ENCODE measurements at places on chromosomes 7 and 10.

DNA sequence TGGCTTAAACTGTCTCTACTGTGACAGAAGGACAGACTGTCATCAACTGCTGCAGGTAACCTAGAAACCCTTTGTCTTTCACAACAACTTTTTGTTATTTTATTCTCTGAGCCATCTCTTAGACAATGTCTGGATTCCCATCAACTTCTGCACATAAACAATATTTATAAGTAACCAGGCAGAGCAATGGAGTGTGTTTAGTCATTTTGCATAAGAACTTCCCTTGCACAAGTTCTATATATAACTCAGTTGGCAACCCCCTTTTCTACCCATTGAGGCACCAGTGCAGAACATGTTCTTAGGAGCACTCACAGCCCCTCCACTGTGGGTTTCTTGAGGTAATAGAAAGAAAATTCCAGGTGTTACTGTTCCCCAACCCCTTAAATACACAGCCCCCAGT, 65.0 kb upstream of the IL6 start:
- DNase-seq: peak; percentile 44

GRCh38 chr7:151793531-151793951, 83.4 kb downstream of the PRKAG2 start:
- no peak for DNase-seq

- DNase-seq: no peak
Observed at GRCh38 chr10:3090914-3091787, 23.8 kb downstream of the PFKP start.

- no peak for DNase-seq
Observed at GRCh38 chr10:82683945-82684344, 809.0 kb downstream of the NRG3 start.

DNA sequence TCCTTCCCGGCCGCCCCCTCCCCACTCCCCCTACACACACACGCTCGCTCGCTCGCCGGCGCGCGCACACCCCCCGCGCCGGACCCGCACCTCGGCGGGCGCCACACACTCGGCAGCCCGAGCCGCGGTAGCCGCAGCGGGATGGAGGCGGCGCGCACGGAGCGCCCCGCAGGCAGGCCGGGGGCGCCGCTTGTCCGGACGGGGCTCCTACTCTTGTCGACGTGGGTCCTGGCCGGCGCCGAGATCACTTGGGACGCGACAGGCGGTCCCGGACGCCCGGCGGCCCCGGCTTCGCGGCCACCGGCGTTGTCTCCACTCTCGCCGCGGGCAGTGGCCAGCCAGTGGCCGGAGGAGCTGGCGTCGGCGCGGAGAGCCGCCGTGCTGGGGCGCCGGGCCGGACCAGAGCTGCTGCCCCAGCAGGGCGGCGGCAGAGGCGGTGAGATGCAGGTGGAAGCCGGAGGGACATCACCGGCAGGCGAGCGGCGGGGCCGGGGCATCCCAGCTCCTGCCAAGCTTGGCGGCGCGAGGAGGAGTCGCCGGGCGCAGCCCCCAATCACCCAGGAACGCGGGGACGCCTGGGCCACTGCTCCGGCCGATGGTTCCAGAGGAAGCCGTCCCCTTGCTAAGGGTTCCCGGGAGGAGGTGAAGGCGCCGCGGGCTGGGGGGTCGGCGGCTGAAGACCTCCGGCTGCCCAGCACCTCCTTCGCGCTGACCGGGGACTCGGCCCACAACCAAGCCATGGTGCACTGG, at the start of gene SORCS3:
TSS of gene SORCS3 (plus strand) at position 104 of the 750 bp plus-strand sequence.
- DNase-seq: no peak

DNA sequence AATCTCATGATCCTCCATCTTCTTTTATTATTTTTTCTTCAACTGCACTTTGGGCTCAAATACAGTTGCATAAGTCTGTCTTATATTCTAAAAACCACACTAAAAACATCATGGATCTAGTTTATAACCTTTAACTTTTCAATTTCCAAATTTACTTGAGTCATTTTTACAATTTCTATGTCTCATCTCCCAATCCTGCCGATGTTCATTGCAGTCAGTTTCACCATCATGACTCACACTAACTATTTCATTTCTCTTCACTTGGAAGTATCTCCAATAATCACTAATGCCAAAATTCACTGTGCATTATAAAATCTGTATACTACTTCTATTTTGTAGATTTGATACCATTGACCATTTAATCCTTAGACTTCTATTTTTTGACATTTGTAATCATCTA, 806.9 kb upstream of the SORCS1 start:
- no peak for DNase-seq

- no peak for DNase-seq
Observed at GRCh38 chr7:56174346-56174874, 58.2 kb upstream of the NUPR2 start.

DNA sequence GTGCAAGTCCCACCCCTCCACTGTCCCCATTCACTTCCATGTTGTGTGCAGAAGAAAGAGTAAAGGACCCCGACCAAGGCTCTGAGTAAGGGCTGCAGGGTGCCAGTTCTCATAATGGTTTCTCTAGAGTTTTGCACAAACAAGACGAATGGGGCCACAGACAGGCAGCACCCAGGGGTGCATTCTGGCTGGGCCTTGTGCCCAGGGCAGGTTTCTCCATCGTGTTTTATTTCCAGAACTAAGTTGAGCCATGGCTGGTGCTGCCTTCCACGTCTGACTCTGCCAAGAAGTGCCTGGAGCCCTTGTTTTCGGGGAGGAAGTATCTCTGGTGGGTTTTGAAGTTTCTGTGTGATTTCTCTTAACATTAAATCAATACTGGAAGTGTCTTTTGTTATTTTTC, 95.0 kb upstream of the SDK1 start:
- no peak for DNase-seq

- no peak for DNase-seq
Observed at GRCh38 chr7:90965211-90965610, 299.0 kb upstream of the FZD1 start.

- DNase-seq: no peak
Observed at GRCh38 chr10:8700689-8701088, 646.2 kb downstream of the GATA3 start.

GRCh38 chr10:14601872-14602725, 172.6 kb downstream of the FAM107B start:
- peak; percentile 63 for DNase-seq

DNA sequence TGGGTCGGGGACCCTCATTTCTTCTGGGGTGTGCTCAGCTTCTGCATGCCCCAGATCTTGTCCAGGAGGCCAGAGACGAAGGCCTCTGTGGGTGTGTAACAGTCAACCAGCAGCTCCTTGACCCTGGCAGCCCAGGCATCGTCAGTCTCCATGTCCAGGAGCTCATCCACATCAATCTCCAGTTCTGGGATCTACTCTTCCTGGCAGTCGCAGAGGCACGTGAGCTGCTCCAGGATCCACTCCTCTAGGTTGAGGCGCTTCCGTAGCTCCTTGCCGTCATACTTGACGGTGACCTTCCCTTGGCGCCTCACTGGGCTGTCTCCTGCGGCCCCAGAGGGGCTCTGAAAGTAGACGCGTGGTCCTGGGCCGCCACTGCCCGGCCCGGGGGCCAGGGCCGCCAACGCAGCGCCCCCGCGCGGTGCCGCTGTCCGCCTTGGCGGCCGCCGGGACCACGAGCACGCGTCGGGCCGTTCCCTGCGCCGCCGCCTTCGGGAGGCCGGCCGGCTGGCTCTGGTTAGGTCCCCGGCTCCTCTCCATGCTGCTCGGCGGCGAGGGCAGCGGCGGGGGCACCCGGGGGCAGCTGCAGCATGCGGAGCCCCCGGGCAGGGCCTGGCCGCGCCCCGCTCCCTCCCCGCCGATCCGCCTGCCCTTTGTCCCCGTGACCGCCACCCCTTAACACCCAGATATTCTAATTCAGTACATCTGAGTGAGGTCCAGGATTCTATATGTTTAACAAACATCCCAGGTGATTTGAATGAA, 170.5 kb downstream of the SEPTIN7 start:
- DNase-seq: no peak

- DNase-seq: no peak
Observed at GRCh38 chr7:73894733-73895551, 34.0 kb downstream of the TMEM270 start.

GRCh38 chr10:131621784-131622624, 278.8 kb upstream of the PPP2R2D start:
- DNase-seq: no peak

DNA sequence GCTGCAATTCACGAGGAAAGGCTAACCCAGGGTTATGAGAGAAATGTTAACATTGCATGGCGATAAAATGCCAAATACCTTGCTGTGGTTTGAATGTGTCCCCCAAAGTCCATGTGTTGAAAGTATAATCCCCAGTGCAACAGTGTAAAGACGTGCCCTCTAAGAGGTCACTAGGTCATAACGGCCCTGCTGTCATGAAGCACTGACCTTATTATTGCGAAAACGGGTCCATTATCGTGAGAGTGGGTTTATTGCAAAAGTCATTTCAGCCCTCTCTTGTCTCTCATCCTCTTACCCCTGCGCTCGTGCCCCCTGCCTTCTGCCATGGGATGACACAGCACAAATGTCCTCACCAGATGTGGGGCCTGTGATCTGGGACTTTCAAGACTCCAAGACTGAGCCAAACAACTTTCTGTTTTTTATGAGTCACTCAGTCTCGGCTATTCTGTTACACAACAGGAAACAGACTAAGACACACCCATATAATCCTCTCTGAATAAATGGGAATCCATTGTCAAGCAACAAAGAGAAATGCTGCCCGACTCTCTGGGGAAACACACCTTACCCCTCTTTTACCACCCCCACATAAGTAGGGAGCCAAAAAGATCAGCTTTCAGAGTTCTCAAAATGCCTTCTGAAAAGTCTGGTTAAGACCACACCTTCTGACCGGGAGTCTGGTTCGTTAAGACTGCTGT, 73.1 kb upstream of the UCN3 start:
- no peak for DNase-seq

All from memory B cell (primary cell).